ENCODE measurements at places on chromosomes 11 and 22.

DNA sequence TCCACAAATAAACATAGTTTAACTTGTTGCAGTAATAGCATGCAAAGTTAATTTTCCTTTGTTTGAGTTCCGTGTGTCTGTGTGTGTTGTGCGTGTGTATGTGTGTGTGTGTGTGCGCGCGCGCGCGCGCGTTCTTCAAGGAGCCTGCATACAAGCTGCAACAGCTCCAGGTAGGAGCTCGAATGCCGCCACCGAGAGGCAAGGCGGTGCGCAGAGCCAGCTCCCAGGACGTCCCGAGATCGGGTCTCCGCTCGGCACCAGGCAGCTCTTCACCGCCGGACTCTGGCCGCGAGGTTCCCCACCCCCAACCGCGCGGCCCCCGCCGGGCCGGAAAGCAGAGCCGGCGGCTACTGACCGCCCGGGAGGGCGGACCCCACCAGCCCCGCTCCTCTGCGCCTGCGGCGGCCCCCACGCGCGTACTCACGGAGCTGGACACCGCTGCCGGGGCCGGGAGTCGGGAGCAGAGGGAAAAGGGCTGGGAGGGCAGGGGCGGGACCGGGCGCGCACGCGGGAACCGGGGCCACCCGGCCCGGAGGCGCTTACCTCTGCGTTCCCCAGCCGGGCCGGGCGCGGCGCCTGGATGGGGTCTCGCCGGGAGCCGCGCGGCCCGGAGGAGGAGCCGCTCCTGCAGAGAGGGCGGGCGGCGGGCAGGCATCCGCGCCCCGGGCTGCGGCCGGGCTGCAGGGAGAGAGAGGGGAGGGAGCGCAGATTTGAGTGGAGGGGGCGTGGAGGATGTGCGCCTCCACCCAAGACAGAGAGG is 40.4 kb upstream of the AKIP1 start:
- DNase-seq = no peak

DNA sequence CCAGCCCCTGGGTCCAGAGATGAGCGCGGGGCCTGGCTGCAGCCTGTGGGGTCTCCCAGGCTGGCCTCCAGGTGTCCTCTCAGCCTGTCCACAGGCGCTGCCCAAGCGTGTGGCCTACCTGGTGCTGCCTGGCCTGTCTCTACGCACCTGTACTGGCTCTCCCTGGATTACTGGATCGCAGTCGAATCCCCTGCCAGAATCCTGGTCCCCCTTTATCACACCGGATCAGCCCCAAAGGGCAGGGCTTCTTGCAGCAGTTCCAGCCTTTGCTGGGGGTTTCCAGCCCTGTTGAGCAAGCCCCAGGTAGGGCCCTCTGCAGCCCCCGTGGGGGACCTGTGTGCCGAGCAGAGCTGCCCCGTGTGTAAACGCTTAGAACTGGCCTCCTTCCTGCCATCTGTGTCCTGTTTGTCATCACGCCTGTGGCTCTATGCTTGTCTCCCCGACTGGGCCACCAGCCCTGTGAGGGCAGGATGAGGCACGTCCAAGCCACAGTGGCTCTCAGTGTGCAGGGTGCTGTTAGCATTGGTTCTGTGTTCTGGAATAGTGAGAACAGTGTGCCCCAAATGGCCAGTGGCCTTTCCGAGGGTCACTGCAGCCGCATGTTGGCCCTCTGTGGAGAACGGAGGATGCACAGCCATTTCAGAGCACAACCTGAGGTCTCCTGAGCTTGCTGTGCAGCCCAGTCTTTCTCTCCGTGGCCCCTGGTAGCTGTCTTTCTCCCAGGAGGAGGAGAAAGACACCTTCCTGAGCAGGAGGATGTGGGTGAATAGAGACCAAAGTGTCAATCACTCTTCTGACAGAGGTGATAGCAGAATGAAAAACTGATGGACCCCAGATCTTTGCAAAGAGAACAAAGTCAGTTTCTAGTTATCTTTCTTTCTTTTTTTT is 13.9 kb upstream of the TXNRD2 start:
- DNase-seq = no peak

DNA sequence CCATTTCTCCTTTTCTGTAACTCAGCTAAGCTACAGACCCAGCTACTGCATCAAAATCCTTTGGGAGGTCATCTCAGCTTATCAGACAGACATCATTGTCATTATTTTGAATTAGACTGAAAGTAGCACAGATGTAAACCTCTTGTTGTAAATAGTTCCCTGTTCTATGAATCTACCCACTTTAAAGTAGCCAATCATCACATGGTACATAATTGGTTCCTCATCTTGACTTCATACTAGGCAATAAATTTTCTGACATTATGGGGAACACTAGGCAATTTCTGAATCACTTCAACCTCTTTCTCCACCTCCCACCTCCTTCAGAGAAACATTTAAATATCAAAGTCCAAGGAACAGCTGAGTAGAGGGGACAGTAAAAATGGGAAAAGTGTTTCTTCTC is 47.9 kb downstream of the MPPED2 start:
- DNase-seq = no peak

- no peak for DNase-seq
These were observed 43.3 kb upstream of the SORL1 start for GRCh38 chr11:121408830-121409229.
